ENCODE measurements at places on chromosomes 12 and 14. TPM values are rescaled to one million over a fixed set of nuclear protein-coding genes. Genes with fewer than 3 reads are reported as not detected.

The TAS2R50 gene
- total RNA-seq = 0.11 TPM

The SERPINA9 gene
- total RNA-seq = not detected

The OTOGL gene
- not detected for total RNA-seq

The FAM90A1 gene
- 0.41 TPM for total RNA-seq

The TC2N gene
- 22.8 TPM for total RNA-seq

The METAP2 gene
- 69.9 TPM for total RNA-seq

The ESPL1 gene
- total RNA-seq = 15.0 TPM

The SLC4A8 gene
- total RNA-seq = 0.95 TPM

The ASPG gene
- total RNA-seq = 0.14 TPM

All from foreskin keratinocyte (primary cell).